ENCODE measurements at places on chromosomes 1 and 21. TPM values are rescaled to one million over a fixed set of nuclear protein-coding genes. Genes with fewer than 3 reads are reported as not detected.

ITGB2 gene
- 10.7 TPM for total RNA-seq

MEGF6 gene
- total RNA-seq: 5.5 TPM

LCE5A gene
- total RNA-seq: not detected

GPR37L1 gene
- not detected for total RNA-seq

ANP32E gene
- total RNA-seq: 26.9 TPM

MX1 gene
- 14.9 TPM for total RNA-seq

All from psoas muscle (tissue), 8 donors.